ENCODE measurements at places on chromosomes 12 and 14.

DNA sequence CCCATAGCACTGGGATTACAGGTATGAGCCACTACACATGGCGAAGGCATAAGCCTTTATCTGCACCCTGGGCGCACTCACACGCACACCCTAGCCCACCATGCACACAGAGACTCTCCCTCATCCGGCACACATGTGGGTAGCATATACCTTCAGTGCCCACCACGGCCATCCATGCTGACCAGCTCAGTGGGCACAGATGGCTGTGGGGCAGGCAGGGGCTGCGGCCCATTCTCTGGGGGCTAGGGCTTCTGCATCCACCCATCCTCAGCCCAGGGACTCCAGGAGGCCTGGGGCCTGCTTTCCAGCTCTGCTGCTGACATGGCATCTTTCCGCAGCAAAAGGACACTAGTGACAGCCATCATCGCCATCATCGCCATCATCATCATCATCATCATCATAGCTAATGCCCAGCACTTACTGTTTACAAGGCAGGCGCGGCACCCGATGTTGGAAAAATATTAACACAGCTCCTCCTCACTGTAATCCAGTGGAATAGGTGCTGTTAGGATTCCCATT, 111.2 kb downstream of the NCOR2 start:
- no peak for DNase-seq

GRCh38 chr12:100539202-100539601, 34.3 kb upstream of the GAS2L3 start:
- peak; percentile 49 for DNase-seq

- DNase-seq: no peak
These were observed 1.3 kb downstream of the TAS2R30 start for GRCh38 chr12:11133162-11133561.

- DNase-seq: no peak
These were observed 173.0 kb upstream of the NTF3 start for GRCh38 chr12:5258926-5259325.

- DNase-seq: no peak
These were observed 134.8 kb downstream of the DYRK2 start for GRCh38 chr12:67783393-67783792.

- DNase-seq: no peak
These were observed 200.1 kb downstream of the DAD1 start for GRCh38 chr14:22388669-22389595.

- DNase-seq: peak; percentile 44
These were observed 90.6 kb downstream of the PAPOLA start for GRCh38 chr14:96592591-96593386.

- DNase-seq: no peak
These were observed 8.7 kb downstream of the TMEM119 start for GRCh38 chr12:108589028-108589839.

DNA sequence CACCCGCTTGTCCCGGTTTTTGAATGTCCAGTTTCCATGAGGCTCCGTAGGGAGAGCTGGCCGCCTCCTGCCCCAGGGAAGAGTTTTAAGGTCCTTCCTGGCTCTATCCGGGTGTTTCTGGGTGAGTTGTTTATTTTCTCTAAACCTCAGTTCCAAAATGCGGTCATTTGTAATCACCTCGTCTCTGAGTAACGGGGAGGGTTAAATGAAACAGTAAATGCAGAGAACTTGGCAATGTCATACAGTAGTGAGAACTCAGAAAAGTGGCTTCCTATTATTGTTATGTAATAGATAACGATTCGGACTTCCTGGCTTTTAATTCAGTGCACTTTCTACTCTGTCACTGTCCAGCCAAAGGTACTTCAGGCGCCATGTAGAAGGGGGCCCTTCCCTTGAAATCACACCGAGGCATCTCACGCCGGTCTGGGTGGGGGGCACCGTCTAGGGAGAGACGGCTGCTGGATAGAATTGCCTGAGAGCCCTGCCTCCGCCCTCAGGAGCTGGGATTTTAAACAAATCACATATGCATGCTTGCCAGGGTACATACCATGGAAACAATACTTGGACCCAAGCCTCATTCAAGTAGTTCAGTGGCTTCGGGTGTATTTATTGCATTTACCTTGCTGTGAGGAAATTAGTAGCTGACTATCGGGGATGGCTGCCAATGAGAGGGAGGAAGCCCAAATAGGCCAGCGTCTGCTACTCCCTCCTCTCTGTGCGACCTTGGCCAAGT, 26.4 kb downstream of the NOS1 start:
- no peak for DNase-seq

- no peak for DNase-seq
These were observed 1.6 kb upstream of the RNF34 start for GRCh38 chr12:121398355-121398754.

DNA sequence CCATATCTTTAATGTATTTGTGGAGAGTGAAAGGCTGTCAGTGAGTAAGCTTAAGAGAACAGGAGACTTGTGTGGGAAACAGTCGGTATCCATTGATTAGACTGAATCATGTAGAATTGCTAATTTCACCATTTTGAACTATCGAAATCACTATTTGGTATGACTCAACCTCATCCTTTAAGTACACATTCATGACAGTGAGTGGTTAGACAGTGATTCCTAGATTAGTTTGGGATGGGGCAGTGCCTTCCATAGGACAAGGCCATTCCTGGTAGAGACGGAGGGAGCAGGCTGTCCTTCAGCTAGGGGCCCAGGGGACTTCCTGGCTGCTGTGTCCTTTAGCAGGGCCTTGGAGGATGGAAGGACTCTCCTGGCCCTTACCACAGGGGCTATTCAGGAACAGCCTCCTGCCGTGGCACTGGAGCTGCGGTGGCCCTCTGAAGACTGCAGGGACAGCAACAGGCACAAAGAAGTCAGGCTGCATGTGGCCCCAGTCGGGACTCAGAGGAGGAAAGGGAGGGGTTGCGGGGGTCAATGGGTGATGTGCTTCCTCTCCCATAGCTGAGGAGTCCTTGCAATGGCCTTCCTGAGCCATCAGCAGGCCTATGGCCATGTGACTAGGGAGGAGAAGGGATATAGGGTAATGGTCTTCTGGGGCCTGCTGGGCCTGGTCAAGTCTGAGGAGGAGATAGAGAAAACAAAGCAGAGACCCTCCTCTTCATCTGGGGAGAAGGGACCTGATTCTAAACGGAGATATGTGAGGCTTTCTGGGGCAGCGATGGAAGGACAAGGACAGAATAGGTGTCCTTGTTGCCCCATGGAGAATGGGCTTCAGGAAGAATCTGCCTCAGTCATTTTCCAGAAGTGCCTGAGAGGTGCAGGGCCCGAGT, 11.2 kb downstream of the SERPINA1 start:
- DNase-seq: no peak

- DNase-seq: no peak
These were observed 127.0 kb downstream of the MED13L start for GRCh38 chr12:116150452-116150851.

DNA sequence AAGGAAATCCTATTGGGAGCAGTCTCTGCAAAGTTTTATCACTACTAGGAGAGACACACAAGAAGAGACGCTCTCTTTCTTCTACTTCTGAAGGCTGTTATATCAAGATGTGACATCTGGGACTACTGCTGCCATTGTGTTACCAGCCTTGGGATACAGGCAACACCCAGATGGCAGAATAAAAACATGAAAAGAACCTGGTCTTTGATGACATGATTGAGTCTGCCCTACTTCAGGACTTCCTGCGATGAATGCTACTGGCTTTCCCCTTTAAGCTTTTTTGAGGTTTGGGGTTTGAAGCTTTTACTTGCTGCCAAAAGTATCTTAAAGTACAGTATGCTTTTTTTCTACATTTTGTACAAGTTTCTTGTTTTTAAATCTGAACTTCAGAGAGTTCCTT, 29.2 kb upstream of the TRHDE start:
- DNase-seq: no peak

- no peak for DNase-seq
These were observed 177.9 kb downstream of the FOXA1 start for GRCh38 chr14:37417151-37417550.

DNA sequence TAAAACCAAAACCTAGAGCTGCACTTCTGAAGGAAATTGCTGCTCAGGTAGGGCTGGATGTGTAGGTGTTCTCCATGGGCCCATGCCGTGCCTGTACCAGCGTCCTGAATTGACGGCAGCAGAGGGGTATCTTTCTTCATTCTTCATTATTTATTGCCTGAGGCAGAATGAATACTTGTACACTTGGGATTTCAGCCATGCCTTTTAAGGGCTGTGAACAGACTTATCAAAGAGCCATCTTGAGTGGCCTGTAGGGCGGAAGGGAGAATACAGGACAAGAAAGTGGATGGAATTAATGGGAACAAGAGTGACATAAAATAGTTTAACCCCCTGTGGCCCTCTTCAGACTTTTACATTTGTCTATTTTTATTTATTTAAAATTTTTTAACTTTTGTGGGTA, 61.4 kb downstream of the RASSF3 start:
- DNase-seq: no peak

DNA sequence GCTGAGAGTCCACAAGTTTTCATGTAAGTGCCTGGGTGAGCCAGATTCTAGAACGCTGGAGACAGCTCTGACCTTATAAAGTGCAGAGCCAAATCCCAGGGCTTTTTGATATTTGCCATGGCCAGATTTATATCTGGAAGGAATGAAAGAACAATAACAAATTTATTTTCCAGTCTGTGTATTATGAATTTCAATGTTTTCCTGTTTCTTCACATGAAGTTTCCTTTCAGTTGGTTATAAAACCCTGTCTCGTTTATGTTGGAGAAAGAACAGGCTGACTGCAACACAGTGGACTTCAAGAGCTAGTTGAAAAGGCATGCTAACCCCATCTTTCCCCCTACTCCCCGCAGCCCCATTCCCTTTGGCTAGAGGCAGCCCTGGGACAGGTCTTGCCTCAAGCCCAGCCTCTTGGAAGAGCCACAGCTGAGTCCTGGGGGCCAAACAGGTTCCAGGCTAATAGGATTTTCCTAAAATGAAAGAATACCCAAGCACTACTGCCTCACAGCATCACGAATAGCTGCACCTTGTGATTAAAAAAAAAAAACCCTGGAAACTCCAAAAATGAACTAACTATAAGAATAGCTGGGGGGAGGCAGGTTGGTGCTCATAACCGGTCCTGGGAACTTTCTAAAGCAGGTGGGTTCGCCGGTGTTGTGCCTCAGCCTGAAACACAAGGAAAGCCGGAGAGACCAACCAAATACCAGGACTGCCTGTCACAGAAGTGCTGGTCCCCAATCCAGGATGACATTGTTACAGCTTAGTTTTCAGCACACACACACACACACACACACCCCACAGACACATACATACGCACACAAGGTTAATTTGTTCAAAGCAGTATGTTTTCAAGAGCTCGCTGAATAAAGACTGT, 1.5 kb downstream of the FBLN5 start:
- DNase-seq: no peak

DNA sequence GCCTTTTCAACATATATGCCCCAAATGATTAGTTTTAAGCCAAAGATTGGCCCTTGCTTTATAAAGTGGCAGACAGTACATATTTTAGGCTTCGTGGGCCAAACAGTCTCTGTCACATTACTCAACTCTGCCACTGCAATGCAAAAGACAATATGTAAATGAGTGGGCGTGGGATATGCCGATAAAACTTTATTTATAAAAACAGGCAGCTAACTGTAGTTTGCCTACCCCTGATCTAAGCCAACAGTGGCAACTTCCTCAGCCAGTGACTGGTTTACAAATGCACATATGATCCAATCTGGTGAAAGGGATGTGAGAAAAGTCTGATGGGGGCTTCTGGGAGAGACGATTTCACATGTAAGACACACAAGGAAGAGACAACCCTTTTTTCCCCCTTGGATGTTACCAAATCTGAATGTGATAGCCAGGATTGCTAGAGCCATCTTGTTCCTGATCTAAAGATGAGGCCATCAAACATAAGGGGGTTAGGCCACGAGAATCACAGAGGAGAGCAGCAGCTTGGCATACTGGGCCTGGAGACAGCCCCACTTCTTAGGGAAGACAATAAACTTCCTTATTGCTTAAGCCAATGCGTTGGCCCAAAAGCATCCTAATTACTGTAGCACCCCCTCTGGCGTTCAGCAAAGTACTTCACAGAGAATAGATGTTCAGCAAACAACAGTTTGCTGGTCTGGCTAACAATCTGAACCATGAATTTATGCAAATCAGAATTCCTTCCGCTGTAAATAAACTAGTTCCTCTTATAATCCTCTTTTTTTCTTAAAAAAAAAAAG, 75.2 kb upstream of the TMCC3 start:
- no peak for DNase-seq

GRCh38 chr12:131066886-131067490, 113.3 kb downstream of the ADGRD1 start:
- DNase-seq: no peak
